NCI-H1092 (cell line): ENCODE measurements at places on chromosomes 3 and 15.

DNA sequence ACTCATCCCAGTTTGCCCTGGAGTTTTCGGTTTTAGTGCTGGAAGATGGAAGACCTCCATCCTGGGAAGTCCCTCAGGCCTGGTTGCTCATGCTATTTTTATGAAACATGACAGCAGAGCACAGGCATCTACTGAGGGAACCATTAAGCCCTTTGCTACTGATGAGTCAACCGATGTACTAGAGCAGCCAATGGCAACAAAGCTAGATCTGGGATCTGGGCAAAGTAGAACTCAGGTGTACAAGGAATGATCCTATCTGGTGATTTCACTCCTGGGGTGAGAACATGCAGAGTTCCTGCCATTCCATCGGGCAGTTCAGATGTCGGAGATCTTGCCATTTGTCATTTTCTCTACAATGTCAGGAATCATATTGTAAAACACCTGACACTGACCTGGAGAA lies 166.2 kb upstream of the NSMCE3 start:
- DNase-seq = no peak

DNA sequence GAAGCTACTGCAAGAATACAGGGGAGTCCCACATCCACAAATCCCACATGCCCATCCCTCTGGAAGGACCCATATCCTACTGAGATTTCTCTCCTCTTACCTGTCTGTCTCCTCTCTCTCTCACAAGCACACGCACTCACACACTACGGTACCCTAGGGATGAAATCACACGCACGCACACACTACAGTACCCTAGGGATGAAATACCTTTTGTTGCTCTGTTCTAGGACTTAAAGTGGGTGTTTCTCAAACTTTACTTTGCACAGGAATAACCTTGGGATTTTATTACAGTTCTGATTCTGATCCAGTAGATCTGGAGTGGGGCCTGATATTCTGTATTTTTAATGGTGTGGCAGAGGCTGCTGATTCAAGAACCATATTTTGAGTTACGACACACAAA lies 622.2 kb upstream of the ZNF385D start:
- DNase-seq = no peak

GRCh38 chr3:72516361-72516760 lies 331.9 kb downstream of the SHQ1 start:
- DNase-seq = no peak

- no peak for DNase-seq
These were observed 101.0 kb downstream of the ANP32A start for GRCh38 chr15:68719672-68720071.

- no peak for DNase-seq
These were observed 231.1 kb upstream of the TRIM42 start for GRCh38 chr3:140446734-140447133.

- DNase-seq = no peak
These were observed 272.0 kb downstream of the KLF13 start for GRCh38 chr15:31598620-31599019.

DNA sequence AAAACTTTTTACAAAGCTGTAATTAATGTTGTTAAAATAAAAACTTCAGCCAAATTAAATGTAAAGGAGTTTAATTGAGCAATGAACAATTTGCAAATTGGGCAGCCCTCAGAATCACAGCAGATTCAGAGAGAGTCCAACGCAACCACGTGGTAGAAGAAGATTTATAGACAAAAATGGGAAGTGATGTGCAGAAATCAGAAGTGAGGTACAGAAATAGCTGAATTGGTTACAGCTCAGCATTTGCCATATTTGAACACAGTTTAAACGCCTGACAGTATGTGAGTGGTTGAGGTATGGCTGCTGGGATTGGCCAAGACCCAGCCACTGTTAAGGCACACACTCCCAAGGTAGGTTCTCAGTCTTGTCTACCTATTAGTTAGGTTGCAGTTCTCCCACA lies 14.4 kb upstream of the PLA2G4D start:
- DNase-seq = no peak

DNA sequence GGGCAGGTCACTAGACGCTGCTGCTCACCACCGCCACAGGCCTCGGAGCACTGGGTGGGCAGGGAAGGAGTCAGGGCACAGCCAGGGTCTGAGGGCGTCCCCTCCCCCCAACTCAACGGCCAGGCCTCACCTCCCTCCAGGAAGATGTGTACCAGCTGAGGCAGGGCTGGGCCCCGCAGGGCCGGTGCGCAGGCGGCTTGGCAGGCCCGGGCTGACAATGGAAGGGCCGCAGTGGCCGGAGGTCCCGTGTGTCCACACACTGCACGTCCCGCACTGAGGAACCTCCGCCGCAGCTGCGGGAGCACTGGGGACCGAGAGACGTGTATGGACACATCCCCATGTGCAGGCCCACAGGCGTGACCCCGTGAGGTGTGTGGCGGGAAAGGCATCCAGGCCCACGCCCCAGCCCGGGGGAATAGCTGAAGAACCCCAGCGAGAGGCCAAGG lies 47.4 kb downstream of the ADAMTS7 start:
- no peak for DNase-seq
